ENCODE measurements at places on chromosomes 3 and 15.

DNA sequence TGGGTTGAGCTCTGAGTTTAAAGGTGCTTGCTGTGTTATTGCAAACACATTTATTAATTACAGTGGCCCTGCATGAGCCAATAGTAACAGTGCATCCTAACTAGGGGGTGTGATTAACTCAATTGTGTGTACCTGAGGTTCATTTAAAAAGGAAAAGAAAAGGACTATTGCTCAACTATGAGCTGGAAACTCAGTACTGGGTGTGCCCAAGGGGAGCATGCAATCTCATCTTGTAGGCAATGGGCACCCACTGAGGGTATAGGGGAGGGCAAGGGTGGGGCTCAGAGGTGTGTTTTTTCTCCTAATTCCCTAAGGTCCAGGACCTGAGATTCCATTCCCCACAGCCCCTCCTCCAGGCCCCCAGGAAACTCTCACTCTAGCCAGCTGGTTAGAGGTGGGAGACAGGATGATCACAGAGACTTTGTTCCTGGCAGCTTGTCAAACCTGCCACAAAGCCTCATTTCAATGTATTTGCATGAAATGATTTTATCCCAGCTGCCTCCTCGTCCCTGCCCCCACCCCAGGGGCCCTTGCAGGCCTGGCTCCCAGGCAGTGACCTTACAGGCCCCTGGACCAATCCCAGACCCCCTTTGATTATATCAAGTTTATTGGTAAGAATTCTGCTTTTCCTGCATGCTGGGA lies 220.7 kb downstream of the TBC1D2B start:
- no peak for DNase-seq

- no peak for DNase-seq
These were observed 51.8 kb downstream of the RFTN1 start for GRCh38 chr3:16461463-16462245.

DNA sequence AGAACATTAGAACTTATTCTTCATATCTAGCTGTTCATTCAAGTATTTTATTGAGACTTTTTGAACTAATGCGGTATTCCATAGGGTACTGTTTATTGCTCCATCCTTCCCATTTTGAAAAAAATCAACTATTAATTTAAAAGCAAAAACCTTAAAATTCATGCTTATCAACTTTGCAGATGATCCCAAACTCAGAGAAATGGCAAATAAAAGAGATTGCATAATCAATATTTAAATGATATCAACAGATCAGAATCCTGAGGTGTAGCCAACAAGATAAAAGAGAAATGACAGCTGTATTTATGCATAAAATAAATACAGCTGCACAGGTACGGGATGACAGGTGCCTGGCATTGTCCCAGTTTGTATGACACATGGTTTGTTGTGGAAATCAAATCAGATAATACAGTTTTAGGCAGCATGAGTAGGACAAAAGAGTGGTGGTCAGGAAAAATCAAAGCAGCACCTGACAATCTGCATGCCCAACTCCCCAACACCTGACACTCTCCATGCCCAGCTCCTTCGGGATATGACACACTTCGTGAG lies 42.4 kb upstream of the CMTM8 start:
- no peak for DNase-seq

DNA sequence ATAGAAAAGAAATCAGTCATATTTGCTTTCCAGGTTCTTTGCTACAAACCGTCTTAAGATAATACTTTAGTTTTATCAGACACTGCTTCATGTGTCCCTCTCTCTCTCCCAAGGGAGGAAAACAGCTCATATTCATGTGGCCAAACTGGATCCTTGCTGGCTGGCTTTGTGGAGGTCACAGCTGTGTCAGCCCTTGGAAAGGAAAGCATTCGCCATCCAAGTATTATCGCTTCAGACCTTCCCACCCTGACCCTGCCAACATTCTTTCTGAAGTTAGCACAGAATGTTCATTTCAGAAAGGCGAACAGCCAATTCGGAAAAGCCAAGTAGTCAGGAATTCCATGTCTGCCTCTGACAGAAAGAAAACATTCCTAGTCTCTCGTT lies 213.6 kb downstream of the FEZF2 start:
- peak; percentile 85 for DNase-seq

- DNase-seq: no peak
These were observed 58.9 kb upstream of the GATA2 start for GRCh38 chr3:128551867-128552266.

DNA sequence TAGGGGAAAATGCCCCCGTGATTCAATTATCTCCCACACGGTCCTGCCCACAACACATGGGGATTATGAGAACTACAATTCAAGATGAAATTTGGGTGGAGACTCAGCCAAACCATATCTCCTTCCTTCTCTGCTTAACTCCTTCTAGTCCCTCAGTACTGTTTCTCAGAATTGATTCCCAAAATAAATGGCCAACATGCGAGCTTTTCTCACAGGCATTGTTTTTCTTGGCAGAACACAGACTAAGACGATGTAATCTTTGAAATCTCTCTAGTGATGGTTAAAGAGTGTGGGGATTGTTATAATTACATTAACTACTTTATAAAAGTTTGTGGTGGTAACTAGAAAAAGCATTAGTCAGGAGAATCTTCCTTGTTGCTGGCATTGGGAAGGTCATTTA lies 366.5 kb downstream of the LPP start:
- no peak for DNase-seq

DNA sequence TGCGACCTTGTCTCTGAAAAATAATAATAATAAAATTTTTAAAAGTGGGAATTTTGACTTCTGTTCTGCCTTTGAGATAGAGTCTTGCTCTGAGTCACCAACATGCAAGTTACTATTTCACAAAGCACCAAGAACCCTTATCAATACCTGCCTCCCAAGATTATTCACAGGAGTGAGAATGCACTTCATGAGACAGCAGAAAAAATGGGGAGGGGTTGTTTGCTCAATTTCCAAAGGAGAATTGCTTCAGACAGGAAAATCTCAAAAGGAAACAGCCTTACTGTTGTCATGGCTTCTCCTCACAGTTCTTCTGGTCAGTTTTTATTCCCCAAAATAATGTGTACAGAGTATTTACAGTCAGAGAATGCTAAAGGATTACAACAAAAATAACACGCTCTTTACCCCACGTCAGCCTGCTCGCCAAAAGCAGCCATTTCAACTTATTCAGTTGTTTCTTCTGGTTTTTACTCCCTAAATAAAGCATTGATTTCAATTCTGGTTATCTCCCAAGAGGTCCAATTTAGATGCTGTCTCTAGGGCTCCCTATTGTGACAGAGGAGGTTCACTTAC lies 89.0 kb downstream of the PPCDC start:
- no peak for DNase-seq

DNA sequence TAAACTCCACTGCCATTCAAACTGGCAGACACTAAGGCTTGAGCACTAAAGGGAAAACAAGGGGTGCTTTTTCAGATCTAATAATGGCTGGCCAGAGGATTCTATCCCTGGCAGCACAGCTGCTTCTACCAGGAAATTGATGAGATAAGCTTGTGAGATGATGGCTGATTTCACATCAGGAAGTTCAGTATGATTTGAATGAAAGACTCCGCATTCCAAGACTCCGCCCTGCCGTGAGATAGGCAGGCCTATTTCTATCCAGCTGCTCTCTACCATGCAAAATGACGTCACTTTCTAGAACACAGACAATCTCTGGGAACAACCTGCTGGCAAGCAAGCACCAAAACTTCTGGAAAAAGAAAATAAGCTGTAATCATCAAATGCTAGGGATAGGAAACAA lies 171.8 kb downstream of the WDR76 start:
- no peak for DNase-seq

DNA sequence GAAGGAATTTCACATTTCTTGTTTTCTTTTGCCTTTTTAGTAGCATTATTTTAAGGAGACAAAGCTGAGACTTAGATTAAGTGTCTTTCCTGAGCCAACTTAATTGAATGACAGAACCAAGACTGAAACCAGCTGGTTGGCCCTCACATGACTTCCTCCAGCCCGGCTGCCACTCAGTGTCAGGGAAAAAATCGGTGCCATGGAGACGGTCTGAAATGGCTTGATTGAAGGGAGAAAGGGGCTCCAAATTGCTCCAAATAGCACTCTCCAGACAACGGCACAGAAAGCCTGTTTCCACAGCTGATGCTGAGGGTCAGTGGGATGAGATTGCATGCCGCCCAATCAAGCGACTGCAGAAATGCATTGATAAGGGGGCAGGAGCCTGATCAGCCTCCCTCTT lies 475.2 kb upstream of the IL12A start:
- DNase-seq: no peak

- DNase-seq: no peak
These were observed 100.4 kb downstream of the MYO5A start for GRCh38 chr15:52428297-52428696.
